ENCODE measurements at places on chromosomes 4 and X.

GRCh38 chrX:142312591-142312990 lies 107.5 kb upstream of the MAGEC2 start:
- no peak for DNase-seq

GRCh38 chrX:32576885-32577284 lies 634.5 kb downstream of the DMD start:
- no peak for DNase-seq

DNA sequence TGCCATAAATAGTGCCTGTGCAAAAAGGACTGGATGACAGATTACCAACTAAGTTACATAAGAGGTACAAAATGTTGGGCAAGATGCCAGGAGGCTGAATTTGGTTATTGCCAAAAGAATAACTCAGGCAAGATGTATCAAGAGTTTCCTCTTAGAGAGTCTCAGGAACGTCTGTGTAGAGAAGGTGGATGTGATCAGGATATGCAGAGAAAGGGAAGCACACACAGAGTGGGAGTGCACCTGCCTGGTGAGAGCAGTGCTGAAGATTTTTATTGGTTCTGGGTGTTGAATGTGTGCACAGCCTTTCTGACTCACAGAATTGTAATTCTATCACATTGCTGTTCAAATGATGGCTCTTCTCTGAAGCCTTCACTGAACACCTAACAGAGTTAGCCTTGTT lies 156.8 kb upstream of the HS3ST1 start:
- DNase-seq: peak; percentile 64

- no peak for DNase-seq
Observed at GRCh38 chr4:148017801-148018200, 285.9 kb downstream of the ARHGAP10 start.

GRCh38 chr4:14143892-14144291 lies 516.4 kb upstream of the BOD1L1 start:
- no peak for DNase-seq

DNA sequence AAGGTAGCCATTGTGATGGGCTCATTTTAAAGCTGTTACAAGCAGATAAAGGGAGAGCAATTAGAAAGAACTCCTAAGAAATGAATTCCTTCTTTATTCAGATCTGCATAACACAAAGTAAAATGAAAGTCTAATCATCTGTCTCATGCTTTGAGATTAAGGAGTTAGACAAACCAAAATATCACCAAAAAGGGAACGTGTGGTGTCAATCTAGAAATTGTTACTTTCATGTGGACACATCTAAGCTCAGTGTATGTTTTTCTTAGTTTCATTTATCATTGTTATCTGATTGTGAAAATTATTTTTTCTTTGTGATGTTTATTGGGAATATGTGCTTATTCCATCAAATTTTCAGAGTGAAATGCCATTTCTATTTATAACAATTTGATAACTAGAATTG lies 80.3 kb downstream of the BANK1 start:
- no peak for DNase-seq

DNA sequence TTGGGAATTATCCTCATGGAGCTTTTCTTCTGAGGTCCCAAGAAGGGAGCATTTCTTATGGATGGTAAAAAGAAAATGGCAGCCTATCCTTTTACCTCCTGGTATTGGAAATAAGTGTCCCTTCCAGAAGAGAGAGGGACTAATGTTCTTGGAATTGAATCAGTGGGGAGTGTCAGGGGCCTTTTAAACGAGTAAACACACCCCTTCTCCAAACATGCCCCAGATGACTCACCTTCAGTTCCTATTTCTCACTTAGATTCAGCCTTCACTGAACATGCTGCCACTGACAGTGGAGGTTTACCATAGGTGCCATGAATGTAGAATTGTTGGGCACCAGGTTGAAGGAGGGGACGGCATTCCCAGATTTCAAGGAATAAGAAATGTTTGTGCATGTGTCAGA lies 19.0 kb downstream of the MAGEC2 start:
- no peak for DNase-seq

- peak; percentile 95 for DNase-seq
Observed at GRCh38 chr4:2008921-2009650, at the start of gene NELFA. Gene NELFA (minus strand): TSS chr4:2008974. CDS start chr4:2008959, 15 bp downstream.

DNA sequence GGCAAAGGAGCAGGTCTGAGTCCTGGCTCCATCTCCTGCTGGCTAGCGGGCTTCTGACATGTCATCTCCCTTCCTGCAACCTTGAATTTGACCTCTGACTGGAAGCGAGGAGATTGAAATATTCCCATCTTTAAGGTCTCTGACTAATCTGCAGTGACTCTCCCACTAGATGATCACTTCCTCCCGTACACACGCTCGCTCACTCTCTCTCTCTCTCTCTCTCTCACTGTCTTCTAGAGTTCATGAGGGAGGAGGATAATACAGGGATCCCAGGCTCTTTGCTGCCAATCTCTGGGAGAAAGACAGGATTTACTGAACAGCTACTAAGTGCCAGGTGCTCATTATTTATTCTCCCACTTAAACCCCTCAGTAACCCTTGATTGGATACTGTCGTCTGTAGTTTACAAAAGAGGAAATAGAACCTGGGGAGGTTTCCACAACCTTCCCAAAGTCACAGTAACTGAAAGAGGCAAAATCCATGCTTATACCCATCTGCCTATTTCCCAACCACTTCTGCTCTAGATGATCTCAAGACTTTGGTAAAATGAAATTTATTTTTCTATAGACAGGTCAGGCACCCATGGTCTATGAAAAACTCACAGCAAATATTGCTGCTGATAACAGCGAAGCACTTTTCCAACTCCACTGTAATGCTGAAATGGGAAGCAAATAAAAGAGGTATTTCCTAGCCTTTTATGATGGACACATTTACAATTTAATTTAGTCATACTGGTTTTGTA lies 193.5 kb upstream of the C1QTNF7 start:
- DNase-seq: no peak

- DNase-seq: peak; percentile 15
Observed at GRCh38 chr4:78517050-78517652, 34.4 kb upstream of the ANXA3 start.

- no peak for DNase-seq
Observed at GRCh38 chrX:47862680-47863079, 26.0 kb downstream of the ZNF81 start.

GRCh38 chr4:107552306-107552705 lies 167.7 kb downstream of the PAPSS1 start:
- DNase-seq: no peak

- DNase-seq: no peak
Observed at GRCh38 chr4:62293551-62293950, 1093.4 kb downstream of the ADGRL3 start.

DNA sequence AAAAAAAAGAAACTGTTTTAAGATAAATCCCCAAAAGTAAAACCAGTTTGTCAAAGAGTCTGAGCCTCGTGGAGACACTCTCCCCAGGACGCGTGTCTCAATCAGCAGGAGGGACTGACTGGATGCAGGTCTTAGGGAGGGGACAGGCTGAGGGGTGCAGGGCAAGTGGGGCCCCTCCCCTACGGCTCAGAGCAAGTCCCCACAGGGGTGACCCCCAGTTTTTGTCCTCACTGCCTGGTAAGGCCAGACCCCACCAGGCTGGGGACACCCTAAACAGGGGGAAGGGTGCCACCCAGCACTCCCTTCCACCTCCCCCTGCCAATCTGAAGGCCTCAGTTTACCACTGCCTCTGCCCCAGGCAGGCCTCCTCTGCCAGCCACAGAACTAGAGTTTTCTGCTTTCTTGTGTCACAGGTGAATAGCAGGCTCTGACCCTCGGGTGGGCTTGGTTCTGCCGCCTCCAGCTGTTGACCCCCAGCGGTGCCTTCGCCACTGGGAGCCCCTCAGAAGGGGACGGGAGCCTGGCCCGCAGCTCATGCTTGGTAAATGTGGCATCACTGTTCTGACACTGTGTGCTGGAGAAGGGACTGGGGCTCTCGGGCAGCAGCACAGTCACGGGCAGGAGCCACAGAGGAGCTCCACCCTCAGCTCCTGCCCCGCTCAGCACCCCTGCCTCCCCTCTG lies 69.8 kb upstream of the MXD4 start:
- DNase-seq: no peak

GRCh38 chr4:144715230-144715629 lies 69.3 kb downstream of the HHIP start:
- no peak for DNase-seq

DNA sequence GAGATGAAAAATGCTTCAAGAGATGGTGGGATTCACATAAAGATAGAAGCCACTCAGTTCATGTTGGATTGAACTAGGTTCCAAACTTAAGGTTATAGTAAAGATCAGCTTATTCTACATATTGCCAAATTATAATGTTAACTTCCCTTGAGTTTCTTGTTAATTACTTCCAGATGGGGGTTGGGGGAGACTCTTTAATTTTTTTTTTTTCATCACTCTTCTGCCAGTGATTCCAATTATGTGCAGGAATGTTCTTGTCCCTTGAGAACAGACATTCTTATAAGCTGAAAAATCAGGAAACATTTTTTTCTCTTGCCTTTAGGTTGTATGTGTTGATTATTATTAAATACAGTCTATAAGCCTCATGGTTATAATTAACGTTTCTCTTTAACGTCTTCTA lies 30.0 kb downstream of the MND1 start:
- no peak for DNase-seq

GRCh38 chr4:38605753-38606586 lies 58.0 kb upstream of the KLF3 start:
- DNase-seq: peak; percentile 13

GRCh38 chrX:68681443-68681941 lies 34.0 kb downstream of the STARD8 start:
- no peak for DNase-seq

DNA sequence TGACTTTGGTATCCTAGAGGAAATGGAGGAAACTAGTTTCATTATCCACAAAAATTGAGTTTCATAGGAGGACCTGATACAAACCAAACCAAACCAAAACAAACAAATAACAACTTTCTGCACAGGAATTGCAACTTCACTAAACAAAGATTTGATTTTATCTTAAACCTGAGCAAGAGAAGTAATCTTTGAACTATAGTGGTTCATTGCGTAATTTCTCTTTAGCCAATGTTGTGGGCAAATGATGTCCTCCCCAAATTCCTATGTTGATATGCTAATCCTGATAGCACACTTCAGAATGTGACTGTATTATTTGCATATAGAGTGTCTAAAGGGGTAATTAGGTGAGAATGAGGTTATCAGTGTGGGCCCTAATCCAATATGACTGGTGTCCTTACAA lies 102.4 kb downstream of the CAMK2D start:
- DNase-seq: no peak

DNA sequence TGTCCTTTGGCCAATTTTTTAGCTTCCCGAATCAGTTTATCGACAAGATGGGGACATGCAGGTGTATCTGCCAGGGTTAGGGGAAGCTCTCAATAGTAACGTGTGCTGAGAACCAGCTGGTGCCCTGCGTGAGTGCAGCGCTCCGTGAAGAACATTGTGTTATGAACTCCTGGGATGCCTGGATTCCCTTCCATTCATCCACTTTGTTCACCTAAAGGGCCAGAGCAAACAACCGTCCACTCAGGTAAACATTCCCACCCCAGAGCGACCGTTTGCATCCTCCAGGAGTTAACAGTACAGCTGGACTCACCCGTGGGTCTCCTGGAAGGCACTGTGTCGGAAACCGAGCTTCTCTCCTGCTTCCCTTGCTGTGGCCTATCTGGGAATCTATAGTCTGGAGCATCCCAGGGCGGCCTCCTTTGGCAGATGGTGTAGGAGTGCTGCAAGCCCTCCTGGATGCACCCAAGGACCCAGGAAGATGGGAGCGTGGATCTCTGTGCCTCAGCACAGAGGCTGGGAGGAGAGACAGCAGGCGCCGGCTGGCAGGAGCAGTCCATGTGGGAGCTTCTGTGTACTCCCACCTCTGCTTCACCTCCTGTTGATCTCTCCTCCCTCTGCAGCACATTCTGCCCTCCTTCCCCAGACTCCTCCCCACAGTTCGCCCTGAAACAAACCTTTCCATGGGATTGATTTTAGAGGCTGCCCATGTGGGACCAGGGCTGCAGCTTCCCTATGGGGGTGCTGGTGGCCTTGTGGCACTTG lies 62.7 kb downstream of the SHROOM2 start:
- no peak for DNase-seq

GRCh38 chr4:182562350-182562749 lies 319.1 kb downstream of the TENM3 start:
- DNase-seq: no peak

GRCh38 chr4:63020661-63021060 lies 1388.6 kb downstream of the TECRL start:
- no peak for DNase-seq

GRCh38 chr4:158813113-158813512 lies 44.3 kb downstream of the FNIP2 start:
- no peak for DNase-seq

DNA sequence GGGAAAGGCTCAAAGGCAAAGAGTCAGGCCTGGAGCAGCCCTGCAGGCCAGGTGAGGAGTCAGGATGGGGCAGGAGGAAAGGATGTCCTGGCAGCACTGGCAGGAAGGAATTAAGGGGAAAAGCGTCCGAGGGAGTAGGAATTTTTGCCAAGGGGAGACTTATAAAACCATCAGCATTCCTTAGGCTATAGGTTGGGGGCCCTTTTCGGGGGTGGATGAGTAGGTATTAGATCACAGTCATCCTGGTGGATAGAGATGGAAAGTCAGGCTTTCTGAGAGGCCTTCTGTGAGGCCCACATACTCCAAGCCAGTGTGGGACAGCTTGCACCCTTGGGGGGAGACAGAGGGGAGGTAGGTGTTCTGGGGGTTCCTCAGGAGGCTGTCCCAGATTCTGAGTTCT lies 12.3 kb downstream of the STARD8 start:
- DNase-seq: no peak

- no peak for DNase-seq
Observed at GRCh38 chr4:15495621-15496020, 25.9 kb downstream of the CC2D2A start.

GRCh38 chrX:26649534-26649933 lies 433.6 kb downstream of the MAGEB5 start:
- DNase-seq: no peak

DNA sequence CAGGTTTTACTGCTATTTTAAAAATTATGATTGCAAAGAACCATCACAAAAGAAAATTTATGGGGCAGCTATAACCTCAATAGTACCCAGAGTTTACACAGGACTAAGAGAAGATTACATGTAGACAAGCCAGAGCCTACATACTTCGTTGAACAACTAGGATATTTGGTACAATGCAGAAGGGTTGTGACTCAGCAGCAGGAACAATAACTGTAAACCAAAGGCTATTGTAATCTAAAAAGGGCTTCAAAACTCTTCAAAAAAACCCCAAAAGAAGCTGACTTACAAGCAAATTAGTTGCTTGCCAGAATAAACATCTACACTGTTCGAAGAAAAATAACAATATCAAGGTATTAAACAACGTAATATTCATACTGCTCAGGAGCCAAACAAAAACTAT lies 618.0 kb downstream of the STPG2 start:
- no peak for DNase-seq

DNA sequence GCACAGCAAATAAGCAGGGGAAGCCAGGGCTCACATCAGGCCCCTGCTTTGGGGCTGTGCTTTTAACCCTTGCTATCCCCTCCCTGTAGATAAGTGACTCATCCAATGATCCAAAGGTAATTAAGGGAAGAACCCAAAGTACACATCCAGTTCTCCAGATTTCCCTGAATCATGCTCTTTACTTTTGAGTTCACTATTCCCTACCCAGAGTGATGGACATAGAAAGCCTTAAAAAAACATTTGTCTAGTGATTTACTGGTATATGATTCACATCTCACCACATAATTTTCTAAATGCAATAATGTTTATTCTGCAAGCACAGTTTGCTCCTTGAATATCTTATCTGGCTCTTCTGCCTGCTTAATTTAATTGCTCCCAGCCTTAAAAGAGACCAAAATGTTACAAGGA lies 136.2 kb downstream of the PPP3CA start:
- DNase-seq: no peak

All from NCI-H774 (cell line).